ENCODE measurements at places on chromosomes 12 and 14. TPM values are rescaled to one million over a fixed set of nuclear protein-coding genes. Genes with fewer than 3 reads are reported as not detected.

DNA sequence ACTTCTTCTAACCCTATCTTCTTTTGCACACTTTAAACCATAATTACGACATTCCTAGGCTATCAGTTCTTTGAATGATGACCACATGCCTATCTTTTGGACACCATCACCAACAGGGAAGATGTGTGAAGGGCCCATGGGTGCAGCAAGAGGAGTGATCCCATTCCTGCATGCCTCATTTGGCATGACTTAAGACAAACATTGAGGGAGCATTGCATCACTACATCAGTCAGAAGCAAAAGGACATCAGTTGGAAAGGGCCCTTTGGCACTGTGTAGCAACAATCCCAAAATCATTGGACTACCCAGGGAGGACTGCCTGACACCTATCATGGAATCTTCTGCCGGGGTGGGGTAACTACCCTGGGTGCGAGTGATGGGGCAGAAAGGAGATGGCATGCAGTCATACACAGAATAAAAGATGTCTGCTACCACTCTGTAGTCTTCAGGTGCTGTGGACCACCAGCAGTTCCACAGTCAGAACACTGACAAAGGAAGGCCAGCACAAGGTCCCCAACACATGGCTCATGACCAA is 10.7 kb upstream of the TMBIM6 start:
- ATAC-seq, result no peak

DNA sequence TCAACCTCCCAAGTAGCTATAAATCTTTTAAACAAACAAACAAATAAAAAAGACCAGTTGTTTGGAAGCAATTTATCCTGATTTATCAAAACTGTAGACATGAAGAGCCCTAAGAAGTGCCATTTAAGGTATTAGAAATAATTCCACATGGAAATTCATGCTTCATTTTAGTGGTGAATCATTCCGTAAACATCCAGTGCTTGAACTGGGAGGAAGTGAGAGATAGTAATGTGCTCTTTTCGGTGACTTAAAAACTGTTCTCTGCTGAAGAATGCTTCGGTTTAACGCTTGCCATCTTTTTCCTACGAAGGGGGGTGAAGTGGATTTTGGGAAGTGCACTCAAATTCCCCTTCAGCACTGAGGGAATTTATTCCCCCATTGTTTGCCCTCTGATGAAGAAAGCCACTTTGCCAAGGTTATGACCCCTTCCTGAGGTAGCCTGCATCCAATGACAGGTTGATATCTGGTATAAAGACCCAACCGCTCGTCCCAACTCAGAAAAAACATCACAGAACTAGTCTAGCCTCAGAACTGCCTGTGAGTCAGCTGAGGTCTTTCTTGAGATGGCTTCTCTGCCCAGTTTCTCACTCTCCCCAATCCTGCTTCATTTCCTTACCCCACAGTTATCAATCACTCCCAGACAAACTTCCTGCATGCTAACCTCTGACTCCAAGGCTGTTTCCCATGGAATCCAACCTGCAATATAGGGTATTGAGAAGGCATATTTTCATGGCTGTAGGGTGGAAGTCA is 244.1 kb downstream of the AEBP2 start:
- ATAC-seq, result no peak

GRCh38 chr12:98973395-98973794 is 328.3 kb downstream of the APAF1 start:
- ATAC-seq, result peak; percentile 100

- ATAC-seq, result no peak
These were observed 335.5 kb downstream of the NUAK1 start for GRCh38 chr12:105803292-105803691.

SCNN1A gene
- 2.4 TPM for total RNA-seq

CLEC2D gene
- total RNA-seq, result 2.8 TPM

DCAF11 gene
- total RNA-seq, result 48.8 TPM

TAPBPL gene
- total RNA-seq, result 0.77 TPM

All from motor neuron (in vitro differentiated cells).